Activated CD4-positive, CD25-positive, alpha-beta regulatory T cell (primary cell): ENCODE measurements at places on chromosomes 1 and 21.

- no peak for DNase-seq
Observed at GRCh38 chr1:37755951-37756560, 8.9 kb downstream of the EPHA10 start.

GRCh38 chr1:245585252-245585959 lies 430.6 kb downstream of the KIF26B start:
- DNase-seq = no peak

DNA sequence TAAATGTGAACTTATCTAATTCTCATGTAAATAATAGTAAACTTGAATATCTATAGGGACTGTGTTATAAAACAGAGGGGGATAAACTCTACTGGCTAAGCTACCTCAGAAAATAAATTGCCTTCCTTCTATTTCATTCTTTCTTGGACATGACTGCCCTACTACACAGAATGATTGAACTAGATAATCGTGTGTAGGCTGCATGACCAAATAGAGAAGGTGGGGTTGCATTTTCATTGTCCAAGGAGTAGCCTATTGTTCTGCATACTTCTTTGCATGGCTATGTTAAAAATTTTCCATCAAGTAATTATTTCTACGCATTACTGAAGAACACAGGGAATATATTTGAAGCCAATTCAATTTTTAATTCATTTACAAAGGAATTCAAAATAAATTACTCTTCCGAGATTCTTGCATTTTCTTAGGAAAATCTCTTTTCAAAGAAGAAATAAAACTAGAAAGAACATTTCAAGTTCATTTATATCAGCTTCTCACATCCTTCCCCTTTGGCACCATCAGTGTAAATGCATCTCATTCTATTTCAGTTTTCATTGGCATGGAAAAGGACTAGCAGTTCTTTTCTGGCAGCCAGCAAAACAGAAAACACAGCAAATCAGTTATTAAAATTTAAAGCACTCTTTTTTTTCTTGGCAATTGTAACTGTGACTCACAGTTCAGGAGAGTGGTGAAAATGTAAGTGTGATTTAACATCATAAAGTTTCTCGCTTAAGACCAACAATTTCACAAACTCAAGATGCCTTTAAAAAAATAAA lies 714.7 kb downstream of the NCAM2 start:
- no peak for DNase-seq

- DNase-seq = no peak
Observed at GRCh38 chr1:94684690-94685250, 135.4 kb upstream of the SLC44A3 start.

DNA sequence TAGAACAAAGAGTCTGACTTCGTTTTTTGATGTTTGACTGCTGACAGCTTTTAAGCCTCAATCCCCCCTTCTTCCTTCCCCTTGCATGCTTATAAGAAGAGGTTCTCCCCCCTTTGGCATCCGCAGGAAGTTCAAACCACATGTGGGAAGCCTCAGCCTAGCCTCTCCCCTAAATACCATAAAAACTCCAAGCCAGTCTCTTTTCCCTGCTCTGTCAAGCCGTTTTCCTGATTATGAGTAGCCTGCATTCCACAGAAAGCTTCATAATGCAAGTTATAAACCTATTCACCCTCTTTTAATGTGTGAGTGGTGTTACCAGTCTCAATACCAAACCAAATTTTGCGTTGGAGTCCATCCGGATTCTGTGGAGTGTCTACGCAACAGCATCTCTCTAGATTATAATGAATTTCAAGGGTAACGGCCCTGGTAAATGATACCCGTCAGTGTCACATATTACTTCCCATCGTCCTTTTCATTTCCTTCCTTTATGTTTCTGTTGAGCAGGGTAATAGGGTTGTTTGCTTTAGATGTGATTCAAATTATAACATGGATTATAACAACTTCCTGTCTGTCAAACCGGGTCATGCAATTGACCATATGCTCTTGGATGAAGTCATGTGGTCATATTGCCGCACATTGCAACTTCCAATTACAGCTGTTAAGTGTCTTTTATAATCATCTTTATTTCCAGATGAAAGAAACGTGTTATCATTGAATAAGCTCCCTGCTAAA lies 717.5 kb downstream of the RWDD3 start:
- DNase-seq = no peak
